ENCODE measurements at places on chromosomes 7 and 10.

DNA sequence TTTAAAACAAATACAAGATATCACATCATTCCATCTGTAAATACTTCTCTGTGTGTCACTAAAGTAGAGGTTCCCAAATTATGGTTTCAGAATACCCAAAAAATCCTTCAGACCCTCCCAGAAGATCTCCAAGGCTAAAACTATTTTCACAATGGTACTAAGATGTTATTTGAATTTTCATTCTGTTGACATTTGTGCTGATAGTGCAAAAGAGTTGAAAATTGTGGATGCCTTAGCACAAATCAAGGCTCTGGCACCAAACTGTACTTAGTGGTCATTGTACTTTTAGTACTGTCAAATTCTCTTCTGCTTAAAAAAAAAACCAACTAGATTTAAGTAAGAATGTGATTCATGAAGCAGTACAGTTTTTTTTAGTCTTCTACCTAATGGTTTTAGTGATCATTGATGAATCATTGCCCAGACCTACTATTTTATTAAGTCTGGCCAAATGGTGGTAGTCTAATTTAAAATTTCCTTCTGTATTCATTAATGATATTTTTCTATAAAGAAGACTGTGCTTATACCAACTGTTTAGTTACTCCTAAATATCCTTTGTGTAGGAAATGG is 50.5 kb downstream of the TPST1 start:
- DNase-seq: peak; percentile 15

DNA sequence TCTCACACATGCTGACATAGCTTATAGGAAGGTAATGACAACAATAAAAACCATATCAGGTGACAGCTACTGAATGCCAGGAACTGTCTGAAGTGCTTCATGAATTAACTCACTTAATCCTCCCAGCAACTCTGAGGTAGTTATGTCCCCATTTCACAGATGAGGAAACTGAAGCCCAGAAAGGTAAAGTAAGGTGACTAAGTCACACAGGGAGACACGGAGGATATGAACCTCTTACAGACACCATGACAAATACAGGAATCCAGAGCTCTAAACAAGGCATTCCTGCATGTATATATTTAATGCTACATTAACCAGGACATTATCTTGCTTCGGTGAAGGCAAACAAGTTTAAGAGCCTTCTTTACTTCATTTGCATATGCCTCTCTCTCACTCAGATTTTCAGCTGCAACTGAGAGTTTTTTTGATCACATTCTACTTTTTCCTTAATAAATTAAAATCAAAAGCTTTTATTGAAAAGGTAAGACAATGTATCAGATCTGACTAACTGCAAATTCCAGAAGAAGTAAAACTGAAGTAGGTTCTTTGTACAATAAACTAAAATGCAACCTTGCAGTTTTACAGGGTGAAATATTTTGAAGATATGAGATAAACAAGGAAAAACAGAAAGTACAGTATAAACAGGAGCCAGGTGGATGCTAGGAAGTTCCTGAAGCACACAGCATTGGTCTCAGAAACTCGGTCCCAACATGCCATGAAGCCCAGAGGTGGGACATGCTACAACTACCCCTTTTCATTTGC is 79.5 kb downstream of the SGMS1 start:
- no peak for DNase-seq

DNA sequence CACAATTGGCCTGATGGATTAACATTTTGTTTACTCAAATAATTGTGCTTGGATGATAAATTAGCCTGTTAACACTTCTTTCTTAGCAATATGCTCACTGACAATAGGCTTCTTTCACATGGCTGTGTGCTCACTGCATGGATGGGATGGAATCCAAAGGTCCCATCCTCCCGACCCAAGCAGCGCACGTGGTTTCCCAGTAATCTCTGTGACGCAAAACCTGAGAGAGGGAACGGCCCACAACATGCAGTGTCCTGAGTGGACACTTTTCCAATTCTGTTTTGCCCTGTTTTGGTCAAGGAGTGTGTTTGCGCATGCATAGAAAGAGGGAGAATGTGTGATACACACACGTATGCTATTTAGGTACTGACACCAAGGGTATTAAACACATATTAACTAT is 42.1 kb upstream of the RASGEF1A start:
- DNase-seq: no peak

DNA sequence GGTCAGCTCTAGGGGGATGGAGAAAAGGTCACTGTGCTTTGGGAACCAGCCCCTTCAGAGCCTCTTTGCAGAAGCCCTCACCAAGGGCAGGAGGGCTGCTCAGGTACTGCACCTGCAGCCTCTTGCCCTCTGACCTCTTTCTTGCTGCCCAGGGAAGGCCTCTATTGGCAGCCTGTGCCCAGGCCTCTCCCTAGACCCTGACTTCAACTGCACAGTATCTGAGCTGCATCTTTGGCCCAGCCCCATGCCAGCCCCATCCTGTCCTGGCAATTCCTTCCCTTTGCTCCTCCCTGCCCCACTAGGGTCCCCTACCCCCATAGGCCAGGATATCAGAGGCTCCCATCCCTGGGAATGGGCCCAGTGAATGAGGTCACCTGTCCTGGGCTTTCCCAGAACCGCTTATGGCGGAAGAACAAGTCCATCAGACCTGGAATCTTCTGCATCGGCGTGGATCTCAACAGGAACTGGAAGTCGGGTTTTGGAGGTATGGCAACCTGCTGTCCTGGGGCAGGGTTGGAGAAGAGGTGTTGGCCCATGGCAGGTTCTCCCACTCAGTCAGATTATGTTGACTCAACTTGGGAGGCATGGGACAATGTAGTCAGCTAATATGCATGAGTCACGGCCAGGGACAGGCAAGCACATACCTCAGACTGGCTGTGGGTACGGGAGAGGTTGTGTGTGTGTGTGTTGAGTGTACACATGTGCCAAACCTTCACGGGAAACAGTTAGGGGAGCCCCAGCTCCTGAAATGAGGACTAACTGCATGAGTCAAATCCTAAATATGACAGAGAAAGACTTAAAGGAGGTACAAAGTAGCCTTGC is 17.1 kb upstream of the CPA1 start:
- DNase-seq: peak; percentile 82

GRCh38 chr7:107396990-107397389 is 72.9 kb upstream of the GPR22 start:
- DNase-seq: no peak

GRCh38 chr10:72335394-72336258 is 19.1 kb downstream of the DNAJB12 start:
- peak; percentile 71 for DNase-seq

DNA sequence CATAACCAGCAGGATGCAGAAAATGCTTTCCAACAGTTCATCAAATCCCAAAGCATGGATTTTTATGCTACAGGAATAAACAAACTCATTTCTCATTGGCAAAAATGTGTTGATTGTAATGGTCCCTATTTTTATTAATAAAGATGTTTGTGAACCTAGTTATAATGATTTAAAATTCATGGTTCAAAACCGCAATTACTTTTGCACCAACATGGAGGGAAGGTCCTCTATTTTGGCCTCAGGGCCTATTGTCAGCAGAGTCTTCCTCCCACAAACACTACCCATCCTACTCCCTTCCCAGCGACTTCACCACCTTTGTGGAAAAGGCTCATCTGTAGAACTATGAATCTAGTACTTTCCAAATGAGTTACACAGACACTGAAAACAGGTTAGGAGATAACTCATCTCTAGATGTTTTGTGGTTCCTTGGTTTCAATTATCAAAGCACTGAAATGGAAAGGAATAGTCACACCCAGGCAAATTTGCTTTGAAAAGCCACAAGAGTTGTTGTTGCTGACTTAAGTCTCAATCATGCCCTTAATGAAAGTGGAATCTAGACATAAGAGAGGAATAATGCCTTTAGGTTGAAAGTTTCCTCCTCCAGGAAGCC is 59.4 kb upstream of the FRMD4A start:
- DNase-seq: no peak

GRCh38 chr10:11901454-11901832 is 78.3 kb downstream of the PROSER2 start:
- no peak for DNase-seq

GRCh38 chr7:6588566-6588965 is 1.3 kb upstream of the INTS15 start:
- no peak for DNase-seq

DNA sequence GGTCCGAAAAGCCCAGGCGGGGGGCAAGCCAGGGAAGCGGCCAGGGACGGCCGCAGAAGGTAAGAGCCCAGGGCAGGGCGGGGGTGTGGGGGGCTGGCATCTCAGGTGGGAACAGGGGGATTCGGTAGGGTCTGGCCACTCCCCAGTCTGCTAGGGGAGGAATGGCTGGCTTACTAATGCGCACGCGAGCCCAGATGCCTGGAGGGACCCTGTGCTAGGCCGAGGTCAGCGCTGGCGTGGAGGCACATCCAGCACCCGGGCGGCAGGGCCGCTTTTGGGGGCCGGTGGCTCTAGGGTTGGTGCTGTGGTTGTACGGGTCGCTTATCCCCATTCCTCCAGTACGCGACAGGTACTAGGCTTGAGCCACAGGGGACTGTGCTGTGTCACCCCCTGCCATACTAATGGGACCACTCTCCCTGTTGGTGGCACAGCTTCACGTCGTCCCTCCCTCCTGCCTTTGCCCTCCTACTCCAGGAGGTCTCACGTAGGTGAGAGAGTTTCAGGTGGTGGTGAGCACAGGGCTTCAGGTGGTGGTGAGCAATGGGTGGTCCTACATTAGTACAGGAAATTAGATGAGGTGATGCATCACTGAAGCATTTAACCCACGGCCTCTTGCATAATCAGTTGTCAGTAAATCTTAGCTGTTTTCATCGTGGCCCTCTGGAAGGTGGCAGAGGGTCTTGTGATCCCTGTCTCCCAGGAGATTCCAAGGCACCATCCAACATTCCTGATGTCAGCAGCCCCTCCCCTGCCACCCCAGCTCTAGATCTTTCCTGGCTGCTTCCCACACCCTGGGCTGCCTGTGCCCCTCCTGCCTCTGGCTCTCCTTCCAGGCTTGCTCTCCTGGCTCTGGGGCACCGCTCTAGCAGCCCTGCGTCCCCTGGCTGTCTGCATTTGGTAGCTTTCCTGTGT is 971 bp downstream of the AEBP1 start:
- DNase-seq: peak; percentile 92

- DNase-seq: no peak
Measured at GRCh38 chr7:68014031-68014736, 1017.6 kb downstream of the TYW1 start.

DNA sequence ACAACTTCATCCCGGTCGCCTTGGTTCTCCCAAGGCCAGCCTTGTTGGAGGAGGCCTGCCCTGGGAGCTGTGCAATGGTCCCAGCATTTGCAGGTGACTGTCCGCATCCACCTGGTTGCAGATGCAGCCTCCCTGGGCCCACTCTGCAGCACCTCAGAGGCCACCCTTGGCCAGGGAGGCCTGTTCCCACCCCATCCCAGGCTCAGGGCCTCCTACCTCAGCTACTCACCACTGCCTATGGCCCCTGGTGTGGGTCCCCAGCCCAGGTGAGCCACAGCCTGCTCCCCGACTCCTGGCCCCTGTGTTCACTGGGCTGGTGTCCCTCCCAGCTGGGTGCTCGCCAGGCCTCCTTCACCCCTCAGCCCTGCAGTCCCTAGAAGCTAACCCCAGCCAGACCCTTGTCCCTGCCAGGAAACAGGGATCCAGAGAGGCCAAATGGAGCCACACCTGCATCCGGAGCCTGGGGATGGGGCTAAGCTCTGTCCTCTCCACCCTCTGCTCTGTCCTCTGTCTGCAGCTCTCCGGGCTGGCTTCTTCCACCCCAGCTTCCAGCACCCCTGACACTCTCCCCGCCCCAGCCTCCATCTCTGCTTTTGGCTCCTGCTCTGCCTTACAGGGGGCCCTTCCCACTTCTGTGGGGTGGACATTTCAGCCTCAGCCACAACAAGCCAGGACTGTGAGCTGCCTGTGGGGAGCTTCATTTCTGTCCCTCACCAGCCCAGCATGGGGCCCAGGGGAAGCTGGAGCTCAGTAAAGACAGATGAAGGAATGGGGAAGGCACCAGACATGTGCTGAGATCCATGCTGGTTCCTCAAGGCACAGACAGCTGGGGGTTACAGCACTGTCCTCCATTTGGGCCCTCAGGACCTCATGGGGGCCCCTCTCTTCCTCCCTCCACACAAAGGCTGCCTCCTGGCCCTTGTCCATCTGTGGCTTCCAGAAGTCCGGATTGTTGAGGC is 35.6 kb upstream of the ANTXRL start:
- DNase-seq: no peak

GRCh38 chr7:138459413-138460175 is 465 bp upstream of the TRIM24 start:
- DNase-seq: no peak

DNA sequence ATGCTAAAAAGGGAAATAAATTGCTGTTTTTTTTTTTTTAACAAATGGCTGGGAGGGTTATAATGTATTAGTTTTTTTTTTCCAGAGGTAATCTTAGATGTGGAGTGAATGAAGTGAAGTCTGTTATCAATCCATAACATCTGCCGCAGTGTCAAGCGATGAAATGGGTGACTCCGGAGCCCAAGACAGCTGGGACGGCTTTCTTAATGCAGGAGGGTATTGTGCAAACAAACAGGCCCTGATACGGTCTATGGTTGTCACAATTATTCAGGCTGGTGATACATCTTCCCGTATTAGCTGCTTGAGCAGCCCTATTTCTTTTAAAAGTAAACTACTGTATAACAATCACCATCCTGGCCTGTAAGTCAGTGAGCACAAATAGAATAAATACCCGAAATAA is 1231.2 kb downstream of the GATA3 start:
- DNase-seq: no peak

DNA sequence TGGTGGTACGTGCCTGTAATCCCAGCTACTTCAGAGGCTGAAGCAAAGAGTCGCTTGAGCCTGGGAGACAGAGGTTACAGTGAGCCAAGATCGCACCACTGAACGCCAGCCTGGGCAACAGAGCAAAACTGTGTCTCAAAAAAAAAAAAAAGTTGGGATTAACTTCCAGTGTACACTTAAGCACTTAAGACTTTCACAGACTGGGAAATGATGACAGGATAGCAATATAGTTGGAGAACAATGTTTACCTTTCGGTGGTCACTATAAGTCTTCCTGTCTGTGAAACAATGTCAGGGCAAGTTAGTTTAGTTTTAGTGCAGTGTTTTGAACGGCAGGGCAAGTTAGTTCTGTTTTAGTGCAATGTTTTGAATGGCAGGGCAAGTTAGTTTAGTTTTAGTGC is 130.2 kb downstream of the TPST1 start:
- no peak for DNase-seq

DNA sequence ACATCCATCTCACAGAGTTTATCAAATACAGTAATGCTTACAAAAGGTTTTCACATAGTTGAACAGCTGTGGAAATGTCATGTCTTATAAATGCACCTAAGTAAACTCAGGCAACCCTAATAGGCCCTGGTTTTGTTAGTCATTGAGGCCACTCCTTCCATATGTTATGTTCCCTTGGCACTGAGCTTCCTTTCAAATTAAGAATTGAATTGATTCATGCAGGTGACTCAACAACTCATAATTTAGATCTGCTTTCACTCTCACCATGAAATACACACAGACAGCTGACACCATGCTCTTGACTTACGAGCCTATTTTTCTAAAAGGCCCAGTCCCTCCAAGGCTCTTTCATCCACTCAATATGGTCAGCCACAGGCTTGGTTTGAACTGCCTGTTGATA is 476.9 kb downstream of the KCNMA1 start:
- peak; percentile 74 for DNase-seq

- DNase-seq: no peak
Measured at GRCh38 chr10:7288060-7288690, 122.7 kb downstream of the SFMBT2 start.

- no peak for DNase-seq
Measured at GRCh38 chr7:131087756-131088658, 239.7 kb upstream of the MKLN1 start.

GRCh38 chr7:70700941-70701425 is 431.0 kb upstream of the GALNT17 start:
- DNase-seq: no peak

Measured in fibroblast of gingiva (primary cell).